ENCODE measurements at places on chromosomes 3 and 15. TPM values are rescaled to one million over a fixed set of nuclear protein-coding genes. Genes with fewer than 3 reads are reported as not detected.

CADM2 gene
- total RNA-seq: 120 TPM

MORC1 gene
- not detected for total RNA-seq

AGBL1 gene
- total RNA-seq: 2.5 TPM

TTC14 gene
- total RNA-seq: 97.3 TPM

SLC2A2 gene
- total RNA-seq: not detected

ITGB5 gene
- 19.7 TPM for total RNA-seq

ROPN1 gene
- not detected for total RNA-seq

PLA2G4D gene
- not detected for total RNA-seq

PLSCR5 gene
- total RNA-seq: not detected

DAZL gene
- not detected for total RNA-seq

LMOD3 gene
- total RNA-seq: not detected

TMC3 gene
- 0.31 TPM for total RNA-seq

ARL13B gene
- total RNA-seq: 14.7 TPM

NEK10 gene
- 42.9 TPM for total RNA-seq

GHRL gene
- not detected for total RNA-seq

NDUFB5 gene
- total RNA-seq: 72.6 TPM

NR1I2 gene
- 0.63 TPM for total RNA-seq

KCNMB2 gene
- 11.9 TPM for total RNA-seq

AHSG gene
- total RNA-seq: 0.63 TPM

IMPG2 gene
- total RNA-seq: 2.8 TPM

SPESP1 gene
- 2.5 TPM for total RNA-seq

RTP4 gene
- not detected for total RNA-seq

BDH1 gene
- total RNA-seq: 18.5 TPM

ACTC1 gene
- under 0.01 TPM for total RNA-seq

RSL24D1 gene
- total RNA-seq: 99.8 TPM

Measured in parietal lobe (tissue), 2 donors.